Posterior cingulate gyrus (tissue), 11 donors: ENCODE measurements at places on chromosomes 11 and 22.

GRCh38 chr11:78717041-78717440 lies 142.4 kb upstream of the NARS2 start:
- DNase-seq = no peak

- DNase-seq = no peak
These were observed 90.7 kb downstream of the CSNK2A3 start for GRCh38 chr11:11262171-11262920.

GRCh38 chr22:20469110-20469868 lies 26.3 kb downstream of the KLHL22 start:
- DNase-seq = no peak

- DNase-seq = no peak
These were observed 2.7 kb downstream of the NAV2 start for GRCh38 chr11:19715373-19715772.

DNA sequence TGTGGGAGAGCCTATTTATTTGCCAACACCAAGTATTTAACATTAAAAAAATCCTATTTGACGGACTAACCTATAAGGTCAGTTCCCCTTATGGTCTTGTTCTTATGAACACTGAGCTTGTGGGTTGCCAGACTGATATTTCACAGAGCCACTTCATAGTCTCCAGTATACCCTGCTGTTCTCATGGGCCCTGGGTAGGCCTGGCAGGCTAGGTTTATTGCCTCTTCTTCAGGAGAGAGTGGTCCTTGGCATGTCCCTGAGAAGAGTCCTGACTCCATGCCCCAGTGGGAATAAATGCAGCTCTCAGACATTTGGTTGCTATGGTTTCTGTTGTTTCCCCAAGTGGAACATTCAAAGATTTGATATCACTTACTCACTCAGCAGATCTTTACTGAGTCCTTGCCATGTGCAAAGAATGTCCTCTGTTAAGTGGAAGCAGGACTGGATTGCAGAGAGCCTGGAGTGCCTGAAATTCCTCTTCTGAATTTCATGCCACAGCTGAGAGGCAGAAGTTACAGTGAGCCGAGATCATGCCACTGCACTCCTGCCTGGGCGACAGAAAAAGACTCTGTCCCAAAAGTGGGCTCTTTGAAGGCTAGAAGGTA lies 15.7 kb downstream of the SLC5A1 start:
- no peak for DNase-seq

GRCh38 chr22:38136607-38137006 lies 26.1 kb upstream of the BAIAP2L2 start:
- no peak for DNase-seq

DNA sequence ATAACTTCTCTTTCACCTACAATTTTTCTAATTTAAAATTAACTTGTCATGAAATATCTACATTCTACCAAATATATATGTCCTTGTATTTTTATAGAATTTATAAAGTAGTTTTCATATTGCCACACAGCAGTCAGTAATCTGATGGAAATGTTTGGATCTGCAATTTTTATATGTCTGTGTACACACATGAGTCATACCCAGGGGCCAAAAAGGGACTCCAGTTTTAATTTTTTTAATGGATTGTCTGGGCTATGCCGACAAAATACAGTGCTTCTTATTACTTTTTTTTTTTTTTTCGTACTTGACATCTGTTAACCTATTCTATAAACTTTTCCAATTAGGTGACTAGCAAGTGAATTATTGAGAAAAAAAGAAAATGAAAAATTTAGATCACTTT lies 6.3 kb downstream of the GUCY1A2 start:
- DNase-seq = no peak

DNA sequence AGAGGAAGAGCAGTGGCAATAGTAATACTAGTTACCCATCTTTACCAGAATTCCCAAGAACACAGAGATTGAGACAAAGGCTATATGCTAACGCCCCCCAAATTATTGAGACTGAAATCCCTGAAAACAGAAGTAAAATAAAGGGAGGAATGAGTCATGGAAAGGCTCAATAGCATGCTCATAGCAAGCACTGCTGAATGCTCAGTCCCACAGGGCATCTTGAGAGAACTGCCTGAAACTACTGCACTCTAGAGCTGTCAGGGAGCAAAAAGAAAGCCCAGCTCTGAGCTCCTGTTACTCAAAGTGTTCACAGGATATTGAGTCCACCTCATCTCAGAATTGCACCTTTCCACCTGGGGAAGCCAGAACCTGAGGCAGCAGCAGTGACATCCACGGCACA lies 44.1 kb upstream of the FIBIN start:
- DNase-seq = no peak

- no peak for DNase-seq
These were observed 1.8 kb upstream of the SLC15A3 start for GRCh38 chr11:60953781-60954180.

DNA sequence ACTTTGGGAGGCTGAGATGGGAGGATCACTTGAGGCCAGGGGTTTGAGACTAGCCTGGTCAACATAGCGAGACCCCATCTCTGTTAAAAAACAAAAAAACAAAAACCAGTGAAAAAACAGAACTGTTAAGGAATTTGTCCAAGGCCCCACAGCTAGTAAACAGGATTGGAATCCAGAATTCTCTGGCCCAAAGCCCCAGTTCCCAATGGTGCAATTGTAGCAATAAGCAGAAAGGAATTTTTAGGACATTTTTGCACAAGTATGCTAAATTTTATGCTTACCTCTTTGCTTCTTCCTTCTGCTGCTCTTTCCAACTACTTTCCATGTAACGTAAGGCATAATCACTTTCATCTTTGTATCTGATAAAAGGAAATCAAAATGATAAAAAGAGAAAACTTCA lies 11.6 kb downstream of the MISFA start:
- DNase-seq = no peak

DNA sequence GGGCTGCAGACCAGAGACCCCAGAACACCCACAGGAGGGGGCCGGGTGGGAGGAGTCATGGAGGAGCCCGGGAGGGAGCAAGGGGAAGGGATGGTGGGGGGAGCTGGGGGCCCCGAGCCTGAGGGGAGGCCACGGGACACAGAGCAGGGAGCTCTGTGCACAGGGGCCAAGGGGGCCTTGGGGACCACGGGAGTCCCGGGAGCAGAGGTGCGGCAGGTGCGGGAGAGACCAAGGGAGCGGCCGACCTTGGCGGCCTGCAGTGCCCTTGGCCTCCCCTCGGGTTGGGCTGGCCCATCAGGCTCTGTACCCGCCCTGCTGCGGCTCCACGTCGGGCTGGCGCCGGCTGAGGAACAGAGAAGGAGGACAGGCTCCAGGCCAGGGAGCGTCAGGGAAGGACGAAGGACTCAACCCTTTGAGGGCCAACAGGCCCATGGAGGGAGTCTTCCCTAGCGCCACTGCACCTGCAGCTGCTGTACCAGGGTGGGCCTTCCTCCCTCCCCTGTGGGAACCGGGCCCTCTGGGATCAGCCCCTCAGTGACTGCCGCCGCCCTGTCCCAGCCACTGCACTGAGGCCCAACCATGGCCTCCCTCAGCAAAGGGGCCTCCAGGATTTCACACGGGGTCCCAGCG lies 17.8 kb upstream of the BRSK2 start:
- peak; percentile 69 for DNase-seq

DNA sequence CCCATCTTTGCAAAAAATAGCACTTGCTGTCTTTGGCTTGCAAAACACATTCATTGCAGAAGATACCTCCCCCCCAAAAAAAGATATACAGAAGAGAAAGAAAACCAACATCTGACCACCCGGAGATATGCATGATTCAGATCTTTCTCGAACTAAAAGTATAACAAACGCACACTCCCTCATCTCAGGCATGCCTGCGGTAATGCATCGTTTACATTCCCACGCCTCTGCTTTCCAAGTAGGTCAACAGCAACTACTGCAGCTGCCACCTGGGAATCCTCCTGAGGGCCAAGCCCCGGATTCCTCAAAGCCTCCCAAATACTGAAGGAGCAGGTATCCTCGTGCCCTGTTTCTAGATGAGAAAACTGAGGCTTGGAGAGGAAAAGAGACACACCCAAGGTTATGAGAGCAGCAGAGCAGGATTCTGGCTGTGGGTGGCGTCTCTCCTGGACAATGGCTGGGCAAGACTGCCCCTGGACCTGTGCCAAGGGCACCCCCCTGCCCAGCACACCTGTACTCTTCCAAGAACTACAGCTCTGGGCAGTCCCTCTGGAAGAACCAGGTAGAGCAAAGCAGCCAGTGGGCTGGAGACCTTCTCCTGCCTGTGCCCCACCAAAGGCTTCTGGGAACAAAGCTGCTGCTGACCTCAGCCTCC lies 38.1 kb downstream of the NUP50 start:
- no peak for DNase-seq

GRCh38 chr11:351411-351810 lies 17.9 kb upstream of the B4GALNT4 start:
- no peak for DNase-seq

DNA sequence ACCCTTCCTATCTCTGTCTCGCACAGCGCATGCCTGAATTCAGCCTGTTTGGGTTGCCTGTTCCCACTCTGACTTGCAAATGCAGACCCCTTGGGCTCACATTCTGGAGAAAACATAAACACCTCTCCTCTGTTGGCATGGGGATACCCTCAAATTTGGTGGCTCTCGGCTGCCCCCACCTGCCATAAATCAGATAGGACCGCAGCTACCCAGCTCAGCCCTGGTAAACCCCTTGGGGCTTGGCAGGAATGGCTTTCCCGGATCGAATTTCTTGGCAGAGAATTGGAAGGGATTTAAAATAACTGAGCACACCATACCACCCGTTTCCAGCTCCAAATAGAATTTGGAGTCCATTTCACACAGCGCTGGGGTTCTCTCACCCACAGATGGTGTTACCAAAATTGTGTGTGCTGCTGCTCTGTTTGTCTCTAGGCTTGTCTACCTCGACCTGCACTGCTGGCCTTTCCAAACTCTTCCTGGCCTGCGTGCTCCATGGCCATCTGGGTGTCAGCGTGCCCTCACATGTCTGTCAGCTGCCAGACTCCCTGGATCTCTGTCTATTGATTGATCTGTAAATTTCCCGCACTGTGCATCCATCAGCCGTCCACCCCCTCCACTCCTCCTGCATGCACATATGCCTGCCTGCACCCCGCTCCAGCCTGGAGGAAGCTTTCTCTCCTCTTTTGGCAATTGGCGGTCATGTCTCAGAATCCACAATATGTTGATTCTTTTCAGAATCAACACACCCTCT lies 134.0 kb downstream of the NTM start:
- DNase-seq = peak; percentile 93

DNA sequence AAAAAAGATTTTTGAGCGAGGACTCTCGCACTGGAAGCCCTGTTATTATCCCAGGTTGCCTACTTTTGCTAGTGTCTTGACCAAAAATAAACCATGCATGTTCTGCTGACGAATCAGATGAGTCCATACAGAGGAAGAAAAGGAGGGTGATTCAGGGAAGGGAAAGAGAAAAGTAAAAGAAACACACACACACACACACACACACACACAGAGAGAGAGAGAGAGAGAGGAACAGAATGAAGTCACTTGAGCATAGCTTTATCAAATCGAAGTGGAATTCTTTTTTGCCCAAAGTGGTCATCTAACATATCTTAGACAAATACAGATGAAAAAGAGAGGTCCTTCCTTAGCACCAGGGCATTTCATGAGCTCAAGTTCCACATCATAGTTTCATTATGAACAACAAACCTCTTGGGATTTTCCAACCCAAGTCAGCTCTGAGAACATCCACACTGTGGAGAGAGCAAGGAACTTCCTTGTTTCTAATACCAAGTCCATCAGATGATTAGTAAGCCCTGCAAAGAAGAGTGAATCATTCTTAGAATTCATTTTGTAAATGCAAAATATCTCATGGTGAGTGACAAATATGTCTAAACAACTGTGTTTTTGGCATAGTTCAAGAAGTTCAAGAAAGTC lies 7.7 kb upstream of the MMP12 start:
- DNase-seq = no peak

GRCh38 chr11:100619484-100619883 lies 67.6 kb upstream of the ARHGAP42 start:
- no peak for DNase-seq

DNA sequence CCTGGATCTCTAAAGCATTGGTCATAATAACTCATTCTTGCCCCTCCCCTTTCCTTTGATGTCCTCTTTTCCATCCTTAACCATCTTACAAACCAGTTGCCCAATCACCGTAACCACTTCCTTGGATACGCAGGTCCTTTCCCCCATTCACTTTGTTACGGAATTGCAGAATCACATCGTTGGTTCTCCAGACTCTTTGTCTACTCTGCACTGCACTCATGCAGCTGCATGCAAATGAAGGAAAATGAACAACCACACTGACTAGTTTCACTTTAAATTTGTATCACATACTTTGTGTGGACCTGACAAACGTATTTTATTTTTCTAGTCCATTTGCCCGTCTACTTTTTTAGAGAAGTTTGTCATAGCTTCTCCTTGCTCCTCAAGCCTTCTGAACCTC lies 69.9 kb downstream of the SLC5A12 start:
- no peak for DNase-seq

- DNase-seq = no peak
These were observed 56.6 kb upstream of the UBASH3B start for GRCh38 chr11:122598971-122599370.

DNA sequence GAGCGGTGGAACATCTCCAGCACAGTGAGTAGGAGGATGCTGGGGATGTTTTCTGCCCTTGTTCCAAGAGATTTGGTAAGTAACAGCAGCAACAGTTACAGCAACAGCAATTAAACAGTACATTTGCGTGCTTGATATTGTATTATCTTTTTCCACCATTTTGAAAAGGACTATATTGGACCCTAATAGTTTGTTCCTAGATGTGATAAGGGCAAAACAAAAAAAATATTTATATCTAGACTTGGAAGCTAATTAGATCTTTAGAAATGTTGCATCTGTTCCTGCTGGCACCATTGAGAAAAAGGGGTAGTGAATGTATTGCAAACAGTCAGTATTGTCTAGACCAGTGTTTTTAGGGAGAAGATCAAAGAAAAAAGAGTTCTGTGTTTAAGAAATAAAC lies 759.9 kb downstream of the JRKL start:
- DNase-seq = no peak

GRCh38 chr11:93700830-93701229 lies 39.3 kb downstream of the CEP295 start:
- DNase-seq = no peak
